Stimulated activated CD8-positive, alpha-beta memory T cell treated with anti-CD3 and anti-CD28 coated beads, Interleukin-4, amount 100 ng/mL, for 1 hour (primary cell): ENCODE measurements at places on chromosomes 7 and 10.

GRCh38 chr7:123865517-123866117, 20.6 kb downstream of the HYAL4 start:
- no peak for DNase-seq

GRCh38 chr10:94496646-94497045, 48.9 kb upstream of the HELLS start:
- DNase-seq, result no peak

- no peak for DNase-seq
Measured at GRCh38 chr7:78111386-78111785, 312.8 kb downstream of the PHTF2 start.

DNA sequence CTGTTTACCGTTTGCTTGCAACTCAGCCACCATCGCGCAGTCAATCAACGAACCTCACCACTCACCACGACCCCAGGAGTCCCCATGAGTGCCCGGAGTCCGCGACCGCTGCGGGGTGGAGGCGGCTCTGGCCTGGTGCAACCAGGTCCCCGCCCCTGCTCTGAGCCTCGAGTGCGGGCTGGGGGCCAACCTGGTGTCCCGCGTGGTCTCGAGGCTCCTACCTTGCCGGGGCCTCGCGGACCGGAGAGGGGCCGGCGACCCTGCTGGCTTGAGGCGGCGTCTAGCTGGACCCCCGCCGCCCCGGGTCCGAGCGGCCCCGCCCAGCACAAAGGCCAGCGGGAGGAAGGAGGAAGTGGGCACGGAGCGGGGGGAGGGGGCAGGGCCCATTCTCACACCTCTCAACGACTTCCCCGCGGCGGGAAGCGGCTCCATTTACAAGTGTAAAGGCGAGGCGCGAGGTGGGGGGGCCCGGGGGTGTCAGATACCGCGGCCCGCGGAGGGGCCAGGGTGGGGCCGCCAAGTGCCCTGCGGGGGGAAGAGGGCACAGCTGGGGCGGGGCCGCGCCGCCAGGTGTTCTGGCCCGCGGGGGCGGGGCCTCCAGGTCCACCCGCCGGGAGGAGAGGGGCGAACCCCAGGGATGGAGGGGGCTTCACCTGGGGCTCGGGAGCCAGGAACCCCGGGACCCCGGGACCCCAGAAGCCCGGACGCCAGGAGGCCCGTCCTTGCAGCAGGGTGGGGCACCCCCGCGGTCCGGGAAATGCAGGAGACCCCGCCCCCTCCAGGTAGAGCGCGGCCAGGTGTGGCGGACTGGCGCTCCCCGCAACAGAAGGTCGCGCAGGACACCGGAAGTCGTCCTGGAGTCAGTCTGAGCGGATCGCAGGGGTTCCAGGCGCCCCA, 8.6 kb downstream of the CTBP2 start:
- DNase-seq, result no peak

DNA sequence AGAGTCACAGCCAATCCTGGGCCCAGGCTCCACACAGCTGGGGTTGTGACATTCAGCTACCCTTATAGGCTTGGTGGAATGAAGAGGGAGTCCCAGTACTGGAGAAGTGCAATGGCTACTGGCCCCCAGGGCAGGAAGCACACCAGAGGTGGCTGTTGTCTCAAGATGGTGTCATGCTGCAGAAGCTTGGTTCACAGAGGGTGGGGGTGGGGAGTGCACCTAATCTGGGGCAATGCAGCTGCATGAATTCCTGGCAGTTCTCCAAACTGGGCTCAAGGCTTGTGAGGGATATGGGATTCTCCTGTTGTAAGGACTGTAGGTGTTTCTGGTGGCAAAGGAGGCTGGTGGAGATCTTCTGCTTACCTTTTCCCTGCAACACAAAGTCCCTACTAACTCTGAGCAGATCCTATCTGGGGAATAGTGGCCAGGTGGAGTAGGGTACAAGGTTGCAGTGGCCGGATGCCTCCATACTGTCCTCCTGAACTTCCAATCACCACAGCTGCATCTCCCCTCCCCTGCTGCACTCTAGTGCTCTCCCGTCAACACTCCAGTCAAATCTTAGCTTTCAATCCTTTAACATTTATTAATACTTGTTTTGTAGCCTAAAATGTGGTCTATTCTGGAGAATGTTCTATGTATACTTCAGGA, 27.4 kb upstream of the PLA2G12B start:
- DNase-seq, result no peak

DNA sequence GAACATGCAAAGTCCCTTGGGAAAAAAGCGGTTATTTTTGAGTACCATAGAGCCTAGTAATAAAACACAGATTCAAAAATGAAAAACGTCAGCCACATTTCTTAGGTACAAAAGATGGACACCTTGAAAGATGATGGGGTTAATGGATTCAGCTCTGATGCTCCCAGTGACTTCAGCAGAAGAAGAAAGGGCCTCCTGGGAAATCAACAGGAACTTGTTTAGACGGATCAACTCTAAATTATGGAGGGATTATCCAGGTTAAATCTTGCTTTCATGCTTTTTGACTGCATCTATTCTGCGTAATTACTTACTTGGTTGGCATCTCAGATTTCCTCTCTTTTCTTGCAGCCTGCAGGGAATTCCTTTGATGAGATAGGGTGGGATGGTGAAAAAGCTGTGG, 82.5 kb downstream of the TMEM178B start:
- DNase-seq, result no peak

- no peak for DNase-seq
Measured at GRCh38 chr7:1288390-1288995, 55.8 kb downstream of the UNCX start.

DNA sequence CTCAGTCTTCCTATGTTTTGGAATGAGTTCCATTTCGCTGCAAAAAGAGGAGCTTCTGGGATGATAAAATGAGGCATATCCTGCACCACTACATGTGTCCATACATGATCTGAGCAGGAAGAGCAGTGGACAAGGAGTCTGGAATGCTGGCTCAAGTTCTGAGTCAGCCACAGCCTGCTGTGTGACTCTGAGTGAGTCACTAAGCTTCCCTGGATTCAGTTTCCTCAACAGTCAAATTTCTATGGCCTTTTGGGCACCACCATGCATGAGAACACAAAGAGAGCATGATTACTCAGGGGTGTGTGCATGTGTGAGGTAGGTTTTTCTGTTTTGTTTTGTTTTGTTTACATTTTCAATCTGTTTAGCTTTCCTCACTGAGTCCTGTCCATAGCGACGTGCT, 254.6 kb downstream of the ANKRD30A start:
- no peak for DNase-seq

DNA sequence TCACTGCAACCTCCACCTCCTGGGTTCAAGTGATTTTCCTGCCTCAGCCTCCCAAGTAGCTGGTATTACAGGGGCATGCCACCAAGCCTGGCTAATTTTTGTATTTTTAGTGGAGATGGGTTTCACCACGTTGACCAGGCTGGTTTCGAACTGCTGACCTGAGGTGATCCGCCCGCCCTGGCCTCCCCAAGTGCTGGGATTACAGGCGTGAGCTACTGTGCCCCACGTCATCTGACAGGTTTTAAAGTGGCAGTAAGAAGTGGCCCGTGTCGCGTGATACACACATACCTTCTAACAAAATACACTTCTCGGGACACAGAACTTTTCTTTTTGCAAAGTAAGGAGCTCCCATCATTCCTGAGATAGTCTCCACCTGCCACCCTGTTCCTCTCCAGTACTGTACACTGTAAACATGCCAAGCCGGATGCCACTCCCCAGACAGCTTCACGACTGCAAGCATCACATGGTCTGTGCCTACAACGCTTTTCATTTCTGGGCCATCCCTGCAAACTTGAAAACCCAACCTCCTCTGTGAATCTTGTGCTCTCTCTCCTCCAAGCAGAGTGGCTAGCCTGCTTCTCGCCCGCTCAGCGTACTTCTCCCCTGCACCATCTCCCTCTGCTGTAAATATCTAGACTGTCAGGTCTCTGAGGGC, 256.3 kb upstream of the KLF14 start:
- no peak for DNase-seq

DNA sequence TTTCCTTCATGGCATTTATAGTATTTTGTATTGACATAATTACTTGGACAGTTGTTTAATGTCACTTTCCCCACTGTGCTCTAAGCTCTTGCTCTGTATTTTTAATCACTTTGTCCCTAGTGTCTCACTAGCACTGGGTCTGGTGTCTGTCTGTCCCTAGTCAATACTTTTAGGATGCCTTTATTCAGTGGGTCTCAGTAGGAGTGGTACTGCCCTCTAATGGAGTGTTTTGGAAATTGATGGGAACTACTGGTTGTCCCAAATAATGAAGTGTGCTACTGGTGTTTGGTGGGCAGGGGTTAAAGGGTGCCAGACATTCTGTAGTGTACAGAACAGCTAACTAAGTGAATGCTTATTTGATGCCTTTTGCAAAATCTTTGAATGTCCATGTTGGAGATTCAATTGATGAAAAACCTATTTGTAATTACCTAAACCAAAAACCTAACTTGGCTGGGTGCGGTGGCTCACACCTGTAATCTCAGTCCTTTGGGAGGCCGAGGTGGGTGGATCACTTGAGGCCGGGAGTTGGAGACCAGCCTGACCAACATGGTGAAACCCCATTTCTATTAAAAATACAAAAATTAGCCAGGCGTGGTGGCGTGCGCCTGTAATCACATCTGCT, 33.3 kb downstream of the CDK14 start:
- no peak for DNase-seq

DNA sequence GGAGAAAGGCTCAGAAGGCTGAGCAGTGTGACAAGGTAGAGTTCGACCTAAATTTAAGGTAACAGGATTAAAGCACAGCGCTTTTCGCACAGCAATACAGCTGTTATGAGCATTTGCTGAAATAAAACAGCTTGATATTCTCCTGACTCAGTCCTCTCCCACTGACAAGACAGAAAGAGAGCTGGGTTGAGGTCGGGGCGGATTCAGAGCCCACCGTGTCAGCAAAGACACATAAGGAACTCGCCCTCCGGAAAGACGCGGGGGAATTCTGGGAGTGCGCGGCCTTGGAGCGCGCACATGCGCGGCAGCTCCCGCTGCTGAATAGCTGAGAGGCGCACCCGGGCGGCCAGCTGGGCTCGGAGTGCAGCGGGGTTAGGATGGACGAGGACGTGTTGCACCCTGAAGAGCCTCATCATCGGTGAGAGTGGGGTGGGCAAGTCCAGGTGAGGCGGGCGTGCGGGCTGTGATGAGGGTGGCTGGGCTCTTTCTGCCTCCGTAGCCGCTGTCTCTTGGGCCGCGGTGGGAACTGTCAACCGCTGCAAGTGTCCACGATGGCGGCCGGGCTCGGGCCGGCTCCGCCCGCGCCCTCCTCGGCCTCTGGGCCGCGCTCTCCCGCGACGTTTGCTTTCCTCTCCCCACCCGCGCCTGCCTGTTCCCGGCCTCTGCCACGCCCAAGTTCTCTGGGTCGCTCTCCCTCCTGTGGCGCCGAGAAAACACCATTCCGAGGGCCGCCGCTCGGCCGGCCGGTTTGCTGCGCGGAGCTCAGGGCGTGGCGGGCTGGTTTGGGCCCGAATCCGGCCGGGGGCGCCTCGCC, 120.6 kb downstream of the LYZL1 start:
- DNase-seq, result no peak

DNA sequence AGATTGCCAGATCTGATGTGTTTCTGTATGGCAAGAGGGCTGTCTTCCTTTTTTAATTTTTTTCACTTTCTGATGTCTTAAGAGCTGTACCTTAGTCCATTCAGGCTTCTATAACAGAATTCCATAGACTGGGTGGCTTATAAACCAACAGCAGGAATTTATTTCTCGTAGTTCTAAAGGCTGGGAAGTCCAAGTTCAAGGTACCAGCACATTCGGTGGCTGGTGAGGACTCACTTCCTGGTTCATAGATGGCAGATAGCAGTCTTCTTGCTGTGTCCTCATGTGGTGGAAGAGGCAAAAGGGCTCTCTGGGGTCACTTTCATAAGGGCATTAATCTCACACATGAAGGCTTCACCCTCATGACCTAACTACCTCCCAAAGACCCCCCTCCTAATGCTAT, 20.8 kb downstream of the GPNMB start:
- DNase-seq, result no peak

GRCh38 chr10:69445041-69445440, 6.2 kb upstream of the TSPAN15 start:
- DNase-seq, result no peak

- no peak for DNase-seq
Measured at GRCh38 chr7:81492910-81493309, 276.9 kb downstream of the HGF start.

DNA sequence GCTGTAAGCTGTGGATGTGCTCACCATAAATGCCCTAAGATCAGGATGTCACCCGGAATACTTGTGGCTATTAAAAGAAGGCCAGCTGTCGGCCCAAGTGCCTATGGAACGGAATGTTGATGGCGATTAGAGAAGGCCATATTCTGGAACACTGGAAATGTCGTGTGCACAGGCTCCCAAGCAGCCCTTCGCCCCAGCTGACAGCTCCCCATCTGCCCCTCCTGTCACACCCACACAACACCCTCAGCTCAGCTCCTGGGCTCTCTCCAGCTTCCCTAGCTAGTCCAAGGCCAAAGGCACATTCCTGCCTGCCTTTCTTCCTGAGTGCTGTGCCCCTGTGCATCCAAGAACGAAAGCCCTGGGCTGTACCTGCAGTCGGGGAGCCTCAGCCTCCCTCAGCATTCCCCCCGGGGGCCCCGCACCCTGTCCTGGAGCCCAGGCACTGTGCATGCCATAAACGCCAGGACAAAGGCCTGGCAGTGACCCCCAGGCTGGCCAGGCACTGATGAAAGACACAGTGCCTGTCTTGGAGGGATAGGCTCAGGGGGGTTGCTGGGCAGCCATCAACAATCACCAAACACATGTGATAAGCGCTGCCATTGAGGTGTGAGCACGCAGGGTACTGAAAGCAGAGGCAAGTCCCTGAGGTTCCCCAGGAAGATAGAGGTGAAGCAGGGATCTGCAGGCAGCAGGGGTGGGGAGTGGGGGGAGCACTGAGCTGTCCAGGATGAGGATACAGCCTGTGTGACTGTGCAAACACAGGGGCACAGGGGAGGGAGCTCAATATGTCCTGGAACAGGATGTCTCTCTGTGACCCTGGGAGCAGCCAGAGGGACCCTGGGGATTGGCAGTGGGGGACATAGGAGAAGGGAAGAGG, 3.7 kb upstream of the LDB3 start:
- no peak for DNase-seq

DNA sequence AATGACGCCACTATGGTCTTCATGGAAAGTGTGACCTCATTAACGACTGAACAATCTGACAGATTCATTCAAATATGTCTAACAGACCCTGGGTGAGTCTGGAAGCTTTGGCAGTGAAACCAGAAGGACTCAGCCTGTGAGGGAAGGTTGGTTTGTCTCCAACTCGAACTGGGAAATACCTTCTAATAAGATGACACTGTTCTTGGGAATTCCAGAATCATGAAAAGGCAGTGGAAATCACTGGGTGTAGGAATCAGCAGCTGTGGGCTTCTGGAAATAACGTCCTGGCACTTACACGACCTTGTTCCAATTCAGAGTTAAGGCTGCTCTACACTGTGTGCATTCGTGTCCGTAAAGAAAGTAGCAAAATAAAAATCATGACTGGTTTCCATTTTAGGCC, 75.1 kb downstream of the DGKI start:
- DNase-seq, result no peak
